ENCODE measurements at places on chromosomes 6 and 20.
A peak's percentile ranks its signal among the peaks of the same experiment; 100 is the strongest.

GRCh38 chr6:28586324-28586723 lies 60.6 kb downstream of the GPX5 start:
- DNase-seq = no peak

DNA sequence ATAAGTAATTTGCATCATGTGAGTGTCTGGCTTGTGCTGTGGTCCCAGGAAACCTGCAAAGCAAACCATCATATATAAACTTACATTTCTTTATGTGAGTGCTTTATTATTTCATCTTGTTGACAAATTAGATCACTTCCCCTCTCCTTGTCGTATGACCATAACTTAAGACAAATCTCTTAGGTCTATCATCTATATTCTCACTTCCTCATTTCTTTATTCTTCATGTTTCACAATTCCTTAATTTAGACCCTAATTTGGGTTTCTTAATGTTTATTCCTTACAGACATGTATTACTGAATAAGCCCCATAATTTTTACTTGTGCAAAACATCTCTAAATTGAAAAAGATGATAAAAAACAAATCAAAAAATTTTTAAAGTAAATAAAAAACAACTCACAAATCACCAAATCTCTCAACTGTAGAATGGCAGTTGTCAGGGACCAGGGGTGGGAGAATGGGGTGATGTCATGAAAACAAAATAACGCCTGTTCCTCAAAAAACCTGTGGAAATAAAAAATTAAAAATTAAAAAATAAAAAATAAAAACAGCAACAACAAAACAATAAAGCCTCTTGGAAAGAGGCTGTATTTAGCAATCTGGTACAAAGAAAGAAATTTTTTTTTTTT lies 49.5 kb upstream of the FBXO30 start:
- DNase-seq = no peak

DNA sequence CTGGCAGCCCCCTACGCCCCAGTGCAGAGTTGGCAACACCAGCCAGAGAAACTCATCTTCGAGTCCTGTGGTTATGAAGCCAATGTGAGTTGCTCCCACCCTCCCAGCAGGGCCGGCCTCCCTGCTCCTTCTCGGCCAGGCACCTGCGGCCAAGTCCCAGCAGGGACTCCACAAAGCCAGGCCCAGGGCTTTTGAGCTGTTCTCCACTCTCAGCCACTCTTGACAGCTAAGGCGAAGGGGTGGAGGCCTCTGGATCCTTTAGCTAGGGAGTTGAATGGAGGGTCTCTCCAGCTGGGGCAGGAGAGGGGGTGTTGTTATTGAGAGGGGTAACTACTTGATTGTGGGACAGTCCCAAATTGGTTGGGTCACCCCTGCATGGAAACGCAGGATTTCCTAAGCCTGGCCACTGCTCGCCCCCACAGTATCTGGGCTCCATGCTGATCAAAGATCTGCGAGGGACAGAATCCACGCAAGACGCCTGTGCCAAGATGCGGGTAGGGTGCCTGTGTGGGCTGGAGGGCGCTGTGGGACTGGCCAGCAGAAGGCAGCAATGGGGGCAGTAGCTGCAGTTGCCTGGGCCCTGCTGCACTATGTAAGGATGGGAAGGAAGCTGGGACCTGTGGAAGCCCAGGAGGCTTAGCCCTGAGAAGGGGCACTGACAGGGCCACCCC lies 58.3 kb downstream of the TCP11 start:
- no peak for DNase-seq

DNA sequence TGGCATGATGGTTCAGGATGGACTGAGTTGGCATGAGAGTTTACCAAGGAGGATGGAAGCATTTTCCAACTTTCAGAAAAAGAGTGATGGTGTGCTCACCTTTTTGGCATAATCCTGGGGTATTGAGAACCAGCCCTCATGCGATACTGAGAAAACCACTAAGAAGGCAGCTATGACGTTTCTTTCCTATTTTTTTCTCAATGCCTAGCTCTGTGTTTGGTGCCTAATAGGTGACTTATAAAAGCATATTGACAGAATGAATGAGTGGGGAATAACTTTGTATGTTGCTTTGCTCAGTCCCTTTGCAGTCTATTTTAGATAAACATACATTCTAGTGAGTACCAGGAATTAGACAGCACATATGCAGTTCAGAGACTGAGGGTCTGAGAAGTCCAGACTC lies 816.3 kb downstream of the DHX35 start:
- no peak for DNase-seq

DNA sequence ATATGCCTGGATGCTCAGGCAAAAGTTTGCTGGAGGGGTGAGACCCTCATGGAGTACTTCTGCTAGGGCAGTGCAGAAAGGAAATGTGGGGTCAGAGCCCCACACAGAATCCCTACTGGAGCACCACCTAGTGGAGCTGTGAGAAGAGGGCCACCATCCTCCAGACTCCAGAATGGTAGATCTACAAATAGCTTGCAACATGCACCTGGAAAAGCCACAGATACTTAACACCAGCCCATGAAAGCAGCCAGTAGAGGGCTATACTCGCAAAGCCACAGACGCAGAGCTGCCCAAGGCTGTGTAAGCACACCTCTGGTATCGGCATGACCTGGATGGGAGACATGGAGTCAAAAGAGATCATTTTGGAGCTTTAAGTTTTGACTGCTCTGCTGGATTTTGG lies 60.7 kb upstream of the GJE1 start:
- no peak for DNase-seq

DNA sequence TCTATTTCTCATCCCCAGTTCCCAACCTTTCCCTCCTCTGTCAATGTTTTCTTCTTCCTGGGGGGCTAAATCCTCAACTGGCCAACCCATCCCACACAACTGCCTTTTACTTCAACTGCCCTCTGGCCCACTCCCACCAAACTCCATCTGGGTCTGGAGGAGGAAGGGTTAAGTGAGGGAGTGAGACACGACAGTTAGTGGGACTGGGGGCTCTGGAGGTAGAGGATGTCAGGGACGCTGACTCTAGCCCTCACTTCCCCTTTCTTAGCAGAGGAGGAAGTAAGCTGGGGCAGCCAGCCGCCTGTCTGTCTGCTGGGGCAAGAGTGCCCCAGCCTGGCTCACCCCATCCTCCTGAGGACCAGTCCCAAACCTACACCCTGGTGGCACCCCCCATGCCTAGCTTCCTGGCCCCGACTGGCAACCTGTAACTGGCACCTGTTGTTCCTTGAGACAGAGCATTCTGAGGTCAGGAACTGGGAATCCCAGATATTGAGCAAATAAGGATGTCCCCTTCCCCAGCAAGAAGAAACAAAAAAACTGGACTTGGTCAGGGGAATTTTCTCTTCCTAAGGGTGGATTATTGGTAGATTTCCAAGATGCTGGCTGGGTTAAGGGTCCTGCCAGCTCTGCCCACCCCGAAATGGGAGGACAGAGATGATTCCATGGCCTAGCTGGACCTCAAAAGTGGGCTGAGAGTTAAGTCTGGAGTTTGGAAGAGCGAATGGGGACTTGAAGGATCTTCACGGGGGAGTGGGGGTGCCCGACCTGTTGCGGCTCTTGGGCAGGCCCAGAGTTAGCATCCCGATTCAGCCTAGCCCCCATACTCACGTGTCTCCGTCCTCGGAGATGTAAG lies 971 bp downstream of the NFKBIE start:
- DNase-seq = no peak

DNA sequence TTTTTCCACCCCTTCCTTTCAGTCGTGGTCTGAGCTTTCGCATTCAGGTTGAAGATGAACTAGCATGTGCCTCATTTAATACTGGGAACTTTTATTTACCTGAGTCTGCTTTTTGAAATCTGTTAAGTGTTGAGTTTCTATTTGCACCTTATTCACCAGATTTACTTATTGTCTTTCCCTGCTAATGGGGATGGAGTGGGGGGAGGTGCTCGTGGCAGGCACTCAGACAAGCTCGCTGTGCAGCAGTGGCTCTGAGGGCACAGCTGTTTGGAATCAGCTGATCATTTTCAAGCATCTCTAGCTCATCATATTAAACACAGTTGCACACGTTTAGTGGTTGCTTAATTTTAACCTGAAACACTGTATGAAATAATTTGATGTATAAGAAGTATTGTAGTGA lies 35.6 kb downstream of the UTRN start:
- DNase-seq = no peak

DNA sequence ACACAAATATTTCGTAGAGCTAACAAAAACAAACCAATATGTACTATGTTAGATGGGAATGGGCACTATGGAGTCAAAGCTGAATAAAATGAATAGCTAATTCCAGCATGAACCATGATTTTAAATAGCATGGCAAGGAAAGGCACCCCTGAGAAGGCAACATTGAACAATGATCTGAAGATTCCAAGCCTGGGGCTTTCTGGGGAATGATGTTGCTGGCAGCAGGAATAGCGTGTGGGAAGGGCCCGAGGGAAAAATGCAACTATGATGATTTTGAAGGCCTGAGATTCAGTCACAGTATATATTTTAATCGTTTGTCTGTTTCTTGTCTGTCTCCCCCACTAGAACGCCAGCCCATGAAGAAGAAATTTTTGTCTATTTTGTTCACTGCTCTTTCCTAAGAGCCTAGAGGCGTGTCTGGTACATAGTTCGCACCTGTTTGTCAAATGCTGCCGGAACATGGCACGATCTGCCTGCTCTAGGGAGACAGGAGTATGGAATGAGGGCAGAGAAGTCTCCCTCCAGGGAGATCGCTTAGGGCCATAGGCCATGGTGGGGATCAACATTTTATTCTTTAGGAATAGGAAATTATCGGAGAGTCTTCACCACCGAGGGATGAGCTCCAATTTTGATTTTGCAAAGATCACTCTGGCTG lies 84.8 kb upstream of the EYA2 start:
- no peak for DNase-seq

DNA sequence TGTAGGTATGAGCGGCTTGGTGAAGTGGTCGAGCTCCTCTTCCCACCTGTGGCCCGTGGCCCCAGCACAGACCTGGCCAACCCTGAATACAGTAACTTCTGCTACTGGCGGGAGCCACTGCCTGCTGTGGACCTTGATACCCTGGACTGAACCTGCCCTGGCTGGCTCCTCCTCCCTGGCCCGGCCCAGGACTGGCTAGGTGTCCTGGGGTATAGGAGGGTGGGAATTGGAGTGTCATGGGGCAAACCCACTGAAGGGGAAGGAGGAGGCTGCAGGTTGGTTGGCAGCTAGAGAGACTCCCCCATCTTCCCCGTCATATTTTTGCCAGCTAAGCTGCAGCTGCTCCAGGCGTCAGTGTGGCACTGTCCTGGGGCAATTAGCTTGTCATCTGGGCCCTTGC lies 7.9 kb downstream of the EMILIN3 start:
- DNase-seq = no peak

- DNase-seq = no peak
These were observed 13.1 kb upstream of the TCP11 start for GRCh38 chr6:35154262-35154661.

- DNase-seq = peak; percentile 62
These were observed 61.1 kb upstream of the SLC22A16 start for GRCh38 chr6:110537208-110538123.

- no peak for DNase-seq
These were observed at the start of gene HUS1B for GRCh38 chr6:656460-657252. Gene HUS1B (minus strand): TSS chr6:657100. CDS start chr6:656944, 156 bp downstream.
